NCI-H2029 treated with DMSO at 0.1 percent for 48 hours (cell line): ENCODE measurements at places on chromosomes 1 and 21.
A peak's percentile ranks its signal among the peaks of the same experiment; 100 is the strongest.

- no peak for DNase-seq
Observed at GRCh38 chr21:41370840-41371684, 9.2 kb downstream of the MX2 start.

GRCh38 chr1:56123826-56124225, 455.5 kb downstream of the PLPP3 start:
- DNase-seq: no peak

DNA sequence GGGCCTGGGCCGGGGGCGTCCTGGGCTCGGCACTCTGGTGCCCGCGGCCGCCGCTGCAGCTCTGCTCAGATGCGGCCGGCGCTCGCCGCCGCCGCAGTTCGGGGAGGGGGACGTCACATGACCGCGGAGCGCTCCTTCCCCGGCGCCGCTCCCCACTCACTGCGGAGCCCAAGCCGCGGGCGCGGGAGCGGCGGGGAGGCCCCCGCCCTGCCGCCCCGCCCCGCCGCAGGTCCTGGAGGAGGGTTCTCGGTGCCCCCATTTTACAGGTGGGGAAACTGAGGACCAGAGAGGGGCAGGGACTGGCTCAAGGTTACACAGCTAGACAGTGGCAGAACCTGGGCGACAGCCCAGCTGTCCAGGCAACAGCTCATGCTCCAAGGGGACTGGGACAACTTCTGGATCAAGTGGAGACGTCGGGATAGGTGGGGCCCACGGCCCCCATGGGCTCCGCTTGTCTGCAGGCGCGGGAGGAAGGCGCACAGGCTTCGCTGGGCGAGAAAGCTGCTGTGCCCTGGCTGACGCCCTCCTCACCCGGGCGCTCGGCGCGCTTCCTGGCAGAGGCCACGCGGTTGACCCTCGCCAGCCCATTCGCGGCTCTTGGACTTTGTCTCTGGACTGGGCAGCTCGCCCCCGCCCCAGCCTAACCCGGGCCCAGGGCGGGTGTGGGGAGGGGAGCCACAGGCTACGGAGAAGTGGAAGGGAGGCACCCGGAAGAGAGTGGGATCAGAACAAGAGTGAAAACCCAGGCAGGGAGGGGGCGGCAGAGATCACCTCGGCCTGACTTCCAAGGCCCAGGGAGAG, at the start of gene RAP1GAP:
Gene RAP1GAP, minus strand, starts transcription at position 100 of the 801 bp plus-strand sequence. CDS start 49,325 bp downstream, outside the sequence.
- DNase-seq: no peak

GRCh38 chr1:145994391-145995120, 1.8 kb downstream of the TXNIP start:
- DNase-seq: peak; percentile 19

DNA sequence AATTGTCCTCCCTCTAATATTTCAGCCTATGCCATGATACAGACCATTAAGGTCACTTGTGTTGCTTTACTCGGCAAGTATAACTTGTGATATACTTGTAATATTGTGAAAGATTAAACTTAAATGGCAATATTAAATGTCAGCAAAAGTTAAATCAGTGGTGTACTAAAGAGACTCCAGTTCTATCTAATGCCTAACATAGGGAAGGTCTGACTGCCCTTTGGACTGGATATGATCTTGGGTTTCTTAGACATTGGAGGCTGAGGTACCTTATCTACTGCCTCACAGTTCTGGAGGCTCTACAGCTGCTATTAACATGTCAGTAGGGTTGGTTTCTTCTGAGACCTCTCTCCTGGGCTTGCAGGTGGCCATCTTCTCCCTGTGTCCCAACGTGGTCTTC, 89.9 kb downstream of the MT1HL1 start:
- no peak for DNase-seq

- no peak for DNase-seq
Observed at GRCh38 chr1:194629011-194629410, 1442.6 kb upstream of the B3GALT2 start.

DNA sequence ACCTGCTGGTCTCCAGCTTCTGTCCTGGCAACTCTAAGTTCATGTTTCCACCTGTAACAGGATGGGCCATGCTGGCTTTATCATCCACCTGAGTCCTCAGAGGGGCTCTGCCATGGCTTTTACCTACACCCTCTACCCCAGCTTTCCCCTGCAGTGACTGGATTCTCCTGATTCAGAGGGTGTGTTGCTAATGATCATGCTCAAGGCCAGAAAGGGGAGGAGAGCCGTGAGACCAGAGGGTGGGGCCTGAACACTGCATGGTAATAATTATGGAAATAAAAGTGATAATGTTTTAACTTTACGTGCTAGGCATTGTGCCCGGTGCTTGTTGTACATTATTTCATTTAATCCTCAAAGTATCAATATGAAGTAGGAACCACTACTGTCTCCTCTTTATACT, 53.3 kb downstream of the CNIH3 start:
- no peak for DNase-seq

- no peak for DNase-seq
Observed at GRCh38 chr21:23740463-23740862, 1866.8 kb downstream of the MRPL39 start.
